Osteocyte (in vitro differentiated cells): ENCODE measurements at places on chromosomes 16 and 17. TPM values are rescaled to one million over a fixed set of nuclear protein-coding genes. Genes with fewer than 3 reads are reported as not detected.

Gene KRT12
- not detected in 2 replicates for total RNA-seq

DNA sequence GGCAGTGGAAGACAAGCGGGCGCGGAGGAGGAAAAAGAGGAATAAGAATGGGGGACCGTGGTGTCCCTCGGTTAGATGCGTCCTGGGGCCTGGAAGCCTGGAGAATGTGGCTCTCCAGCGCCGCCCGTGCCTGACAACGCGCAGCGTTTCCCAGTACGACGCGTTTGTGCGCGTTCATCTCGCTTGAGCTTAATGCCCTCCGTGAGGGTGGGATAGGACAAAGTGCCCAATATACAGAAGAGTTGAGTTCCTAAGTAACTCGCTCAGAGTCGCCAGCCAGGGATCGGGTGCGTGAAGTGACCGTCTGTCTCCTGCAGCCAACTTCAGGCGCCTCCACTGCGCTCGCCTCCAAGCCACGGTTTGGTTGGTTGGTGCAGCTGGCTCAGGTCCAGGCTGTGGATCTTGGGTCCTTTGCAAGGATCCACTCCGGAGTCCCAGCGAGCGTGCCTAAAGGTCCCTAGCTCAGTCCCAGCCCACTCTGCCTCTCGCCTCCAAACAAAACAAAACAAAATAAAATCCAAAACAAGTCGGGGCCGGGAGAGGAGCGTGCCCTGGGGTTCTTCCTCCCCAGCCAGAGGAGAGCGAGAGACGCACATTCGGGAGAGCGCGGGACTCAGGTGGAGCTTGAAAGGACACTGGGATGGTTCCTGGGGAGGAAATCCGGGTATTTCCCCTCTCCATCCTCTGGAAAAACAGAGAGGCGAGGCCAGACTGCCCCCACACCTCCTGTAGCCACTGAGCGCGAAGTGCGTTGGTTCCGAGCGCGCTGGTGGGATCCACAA is 974 bp downstream of the GALR2 start:
- DNase-seq, result no peak

GRCh38 chr17:42005166-42005565 is 12.1 kb downstream of the DNAJC7 start:
- no peak for DNase-seq

DNA sequence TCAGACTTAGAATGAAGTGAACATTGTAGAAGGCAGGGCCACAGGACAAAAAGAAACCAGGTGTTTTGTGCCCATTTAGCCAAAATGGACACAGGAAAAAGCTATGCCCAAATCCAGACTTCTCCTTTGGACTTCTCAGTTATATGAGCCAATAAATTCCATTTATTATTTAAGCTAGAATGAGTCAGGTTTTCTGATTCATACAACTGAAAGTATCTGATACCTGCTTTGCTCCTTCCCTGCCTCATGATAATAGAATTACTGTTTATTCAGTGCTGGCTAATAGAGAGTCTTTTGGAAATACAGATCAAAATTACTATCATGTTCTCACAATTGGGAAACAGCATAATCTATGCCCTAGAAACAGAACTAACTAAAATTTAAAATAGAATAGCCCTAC is 8.7 kb upstream of the CPD start:
- no peak for DNase-seq

GRCh38 chr17:2138318-2138717 is 83.4 kb downstream of the HIC1 start:
- DNase-seq, result no peak

DNA sequence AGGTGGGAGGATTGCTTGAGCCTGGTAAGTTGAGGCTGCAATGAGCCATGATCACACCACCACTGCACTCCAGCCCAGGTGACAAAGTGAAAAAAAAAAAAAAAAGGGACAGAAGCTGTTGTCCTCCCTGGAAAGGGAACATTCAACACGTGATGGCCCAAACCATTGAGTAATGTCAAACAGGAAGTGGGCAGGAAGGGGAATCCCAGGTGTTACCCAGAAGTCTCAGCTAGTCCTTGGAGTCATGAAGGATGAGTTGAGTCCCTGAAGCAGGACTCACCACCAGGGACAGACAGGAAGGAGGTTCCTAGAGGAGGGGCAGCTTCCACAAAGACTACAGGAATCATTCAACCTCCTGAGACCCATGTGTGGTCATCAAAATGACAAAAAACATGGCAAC is 19.8 kb upstream of the CMIP start:
- no peak for DNase-seq

Gene SLFN12L
- not detected in 2 replicates for total RNA-seq

GRCh38 chr16:65426484-65426883 is 304.6 kb upstream of the CDH11 start:
- no peak for DNase-seq

GRCh38 chr17:39706921-39707337 is 7.1 kb downstream of the ERBB2 start:
- no peak for DNase-seq

Gene ALOX12
- not detected in 2 replicates for total RNA-seq

GRCh38 chr16:83458612-83459011 is 349.2 kb upstream of the HSBP1 start:
- no peak for DNase-seq

DNA sequence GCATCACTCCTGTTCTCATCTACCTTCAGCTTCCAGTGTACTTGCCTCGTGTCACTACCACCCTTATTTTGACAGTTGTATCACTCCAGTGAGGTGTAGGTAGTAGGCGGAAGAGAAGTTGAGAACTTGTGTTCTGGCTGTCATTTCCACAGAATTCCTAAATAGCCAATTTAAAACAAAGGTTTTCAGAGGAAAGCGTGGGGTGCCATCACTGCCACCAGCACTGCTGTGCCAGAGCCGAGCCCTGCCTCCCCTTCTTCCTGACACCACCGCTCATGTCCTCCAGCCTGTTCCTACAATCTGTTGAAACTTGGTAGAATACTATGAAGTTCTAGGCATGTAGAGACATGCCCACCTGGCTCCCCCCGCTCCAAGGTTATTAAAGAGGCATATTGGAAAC is 215.8 kb downstream of the TANC2 start:
- DNase-seq, result no peak

DNA sequence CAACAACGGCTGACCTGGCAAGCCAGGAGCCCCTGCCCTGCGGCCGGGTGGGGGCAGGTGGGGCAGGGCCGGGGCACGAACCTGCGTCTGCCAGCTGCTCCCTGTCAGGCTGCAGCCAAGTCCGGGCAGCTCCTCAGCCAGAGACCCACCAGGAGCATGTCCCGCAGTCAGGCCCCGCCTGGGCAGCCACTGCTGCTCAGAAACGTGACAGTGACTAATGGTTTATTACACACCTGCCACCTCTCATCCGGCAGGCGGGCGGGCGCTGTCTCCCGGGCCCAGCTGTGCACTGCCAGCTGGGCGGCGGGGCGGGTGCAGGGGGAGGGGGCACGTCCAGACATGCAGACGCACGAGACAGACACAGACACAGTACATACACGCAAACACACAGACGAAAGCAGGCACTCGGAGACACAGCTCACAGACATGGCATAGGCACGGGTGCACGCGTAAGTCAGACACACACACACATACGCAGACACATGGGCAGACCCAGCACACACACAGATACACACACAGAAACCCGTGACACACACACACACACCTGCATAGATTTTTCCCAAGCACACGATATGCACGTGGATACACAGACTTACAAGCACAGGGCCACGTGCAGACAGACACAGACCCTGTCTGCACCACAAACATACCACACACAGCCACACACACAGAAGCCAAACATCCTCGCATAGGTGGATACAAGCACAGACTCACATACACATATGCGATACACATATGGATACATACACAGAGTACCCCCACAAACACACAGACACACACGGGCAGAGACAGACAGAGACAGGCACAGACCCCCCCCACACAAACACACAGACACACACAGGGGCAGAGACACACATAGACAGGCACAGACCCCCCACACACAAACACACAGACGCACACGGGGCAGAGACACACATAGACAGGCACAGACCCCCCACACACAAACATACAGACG is 248.3 kb upstream of the CIBAR2 start:
- no peak for DNase-seq

DNA sequence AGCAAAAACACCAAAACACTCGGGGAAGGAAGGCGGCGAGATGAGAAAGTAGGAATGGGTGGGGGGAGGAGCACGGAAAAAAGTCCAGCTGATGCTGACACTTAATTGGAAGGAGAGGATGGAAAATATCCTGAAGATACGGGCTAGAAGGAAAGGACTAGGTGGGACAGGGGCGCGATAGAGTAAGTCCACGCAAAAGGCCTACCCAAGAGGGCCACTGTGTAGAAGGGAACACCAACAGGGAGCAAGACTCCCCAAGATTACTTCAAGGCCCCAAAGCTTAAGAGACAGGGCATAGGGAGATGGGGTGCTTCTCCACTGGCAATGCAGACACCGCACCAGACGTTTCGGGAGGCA is 736 bp downstream of the APPBP2 start:
- DNase-seq, result no peak

Gene NUPR1
- 124 and 138 TPM in 2 replicates for total RNA-seq

Gene HBQ1
- total RNA-seq, result not detected in 2 replicates

DNA sequence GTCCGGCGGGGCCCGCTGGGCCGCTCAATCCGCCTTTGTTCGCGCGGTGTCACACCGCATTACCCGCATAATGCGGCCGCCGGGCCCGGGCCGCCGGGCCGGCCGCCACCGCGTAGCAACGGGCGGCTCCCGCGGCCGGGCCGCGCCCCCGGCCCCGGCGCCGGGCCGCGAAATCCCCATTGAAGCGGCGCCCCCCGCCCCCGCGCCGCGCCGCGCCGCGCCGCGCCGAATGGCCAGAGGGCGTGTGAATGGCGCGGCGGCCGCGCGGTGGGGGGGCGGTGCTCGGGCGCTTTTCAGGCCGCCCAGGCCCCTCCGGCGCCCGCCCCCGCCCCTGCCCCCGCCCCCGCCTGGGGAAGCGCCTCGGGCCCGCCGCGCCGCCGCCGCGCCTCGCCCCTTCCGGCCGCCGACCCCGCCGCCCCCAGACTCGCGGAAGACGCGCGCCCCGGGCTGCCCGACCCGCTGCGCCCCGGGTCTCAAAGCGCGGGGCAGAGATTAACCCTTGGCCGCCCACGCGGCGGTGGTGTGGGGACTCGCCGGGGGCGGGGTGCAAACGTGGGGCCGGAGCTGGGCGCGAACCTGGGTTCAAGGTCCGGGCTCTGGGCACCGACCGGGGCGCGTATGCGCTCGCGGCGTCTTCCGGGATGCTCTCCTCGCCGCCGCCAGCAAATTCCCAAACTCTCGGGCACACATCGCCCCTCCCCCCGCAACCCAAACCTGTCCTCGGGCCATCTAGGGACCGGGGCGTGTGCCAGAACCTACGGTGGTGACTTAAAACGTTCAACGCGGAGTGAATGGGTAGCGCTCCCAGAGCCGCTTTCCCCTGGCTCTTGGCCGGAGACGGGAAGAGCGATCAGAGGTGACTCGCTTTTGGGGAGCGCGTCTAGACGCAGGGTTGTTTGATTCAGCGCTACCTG is 46.7 kb downstream of the WNT3 start:
- no peak for DNase-seq
